ENCODE measurements at places on chromosomes 6 and 20.

- no peak for DNase-seq
Measured at GRCh38 chr6:114032721-114033120, 61.8 kb upstream of the HDAC2 start.

DNA sequence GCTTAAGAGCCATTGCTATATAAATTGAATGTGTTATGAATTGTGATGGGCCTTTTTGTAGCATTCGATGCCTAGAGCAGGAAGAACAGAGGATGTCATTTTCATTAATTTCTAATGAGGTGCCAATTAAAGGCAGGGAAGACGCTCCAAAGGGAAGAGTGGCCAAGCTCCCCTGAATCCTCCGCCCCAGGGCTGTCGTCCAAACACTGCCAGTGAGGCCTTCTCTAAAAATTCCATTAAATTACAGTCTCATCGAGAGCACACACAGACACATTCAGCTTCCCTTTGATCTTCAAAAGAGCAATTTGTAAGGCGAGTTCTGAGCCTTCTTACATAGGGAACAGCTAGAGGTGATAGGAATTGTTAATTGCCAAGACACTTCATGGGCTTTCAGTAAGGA is 300.0 kb downstream of the ZFAND3 start:
- DNase-seq = no peak

GRCh38 chr20:21394551-21394950 is 2.8 kb downstream of the NKX2-4 start:
- no peak for DNase-seq

DNA sequence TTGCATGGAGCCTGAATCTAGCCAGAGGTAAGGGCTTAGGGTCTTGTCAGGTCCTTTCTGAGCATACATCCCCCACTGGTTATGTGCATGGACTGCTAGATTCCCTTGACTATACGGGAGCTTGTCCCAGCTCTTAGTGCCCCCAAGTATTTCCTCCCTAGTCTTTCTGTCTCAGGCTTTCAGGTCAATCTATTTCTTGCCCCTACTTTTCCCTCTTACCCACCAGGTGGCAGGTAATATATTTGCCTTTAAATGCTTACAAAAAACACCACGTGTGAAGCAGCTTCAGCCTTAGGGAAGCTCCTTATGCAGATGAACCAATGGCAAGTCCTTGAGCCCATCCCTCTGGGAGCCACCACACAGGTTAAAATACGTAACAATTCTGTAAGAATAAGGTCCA is 454.2 kb downstream of the GRIK2 start:
- no peak for DNase-seq

GRCh38 chr6:13131935-13132661 is 196.2 kb downstream of the TBC1D7 start:
- no peak for DNase-seq

GRCh38 chr6:43823879-43824702 is 54.1 kb downstream of the VEGFA start:
- no peak for DNase-seq
